H54 (cell line): ENCODE measurements at places on chromosomes 6 and 20.
A peak's percentile ranks its signal among the peaks of the same experiment; 100 is the strongest.

GRCh38 chr6:138337076-138337475, 40.6 kb upstream of the SMIM28 start:
- no peak for DNase-seq

DNA sequence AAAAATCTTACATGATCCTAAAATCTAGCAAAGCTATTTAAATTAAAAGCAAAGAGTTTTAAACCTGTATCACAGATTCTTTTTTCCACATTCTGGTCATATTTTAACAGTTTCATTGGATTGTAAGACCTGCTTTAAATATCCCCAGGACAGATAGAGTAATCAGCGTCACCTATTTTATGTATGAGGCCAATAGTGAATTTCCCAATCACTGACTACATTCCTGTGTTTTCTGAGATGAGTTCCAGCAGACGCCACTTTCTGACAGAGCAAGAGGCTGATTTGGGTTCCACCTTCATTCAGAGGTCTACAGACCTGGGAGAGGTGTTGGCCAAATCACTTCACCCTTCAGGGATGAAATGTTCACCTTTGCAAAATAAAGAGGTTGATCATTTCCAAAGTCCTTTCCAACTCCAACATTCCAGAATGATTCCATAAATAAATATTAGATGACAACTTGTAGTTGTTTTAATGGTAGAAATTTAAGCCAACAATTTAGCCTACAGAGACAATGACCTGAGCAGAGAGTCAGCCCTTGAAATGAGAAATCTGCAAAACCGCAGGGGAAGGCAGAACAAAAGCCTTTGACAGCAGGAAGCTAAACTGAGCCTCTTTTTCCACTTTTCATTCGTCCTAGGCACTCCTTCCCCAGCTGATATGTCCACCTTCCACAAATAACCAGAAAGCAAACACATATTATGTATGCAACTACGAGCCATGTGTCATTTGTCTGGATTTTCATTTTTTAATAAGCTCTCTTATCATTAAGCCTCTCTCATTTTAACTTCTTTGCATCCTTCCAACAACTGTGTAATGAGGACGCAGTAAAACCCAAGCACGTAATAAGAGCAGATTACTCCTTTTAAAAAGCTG, 105.2 kb downstream of the TFAP2A start:
- no peak for DNase-seq

GRCh38 chr20:57714409-57715267, 4.8 kb upstream of the PMEPA1 start:
- peak; percentile 96 for DNase-seq

- no peak for DNase-seq
These were observed 125.1 kb upstream of the BTBD3 start for GRCh38 chr20:11792568-11792953.

GRCh38 chr20:652615-653109, 338 bp downstream of the SRXN1 start:
- no peak for DNase-seq

- no peak for DNase-seq
These were observed 12.7 kb downstream of the PBOV1 start for GRCh38 chr6:138205437-138206094.

- no peak for DNase-seq
These were observed 438.0 kb upstream of the IMPG1 start for GRCh38 chr6:76510489-76510888.

DNA sequence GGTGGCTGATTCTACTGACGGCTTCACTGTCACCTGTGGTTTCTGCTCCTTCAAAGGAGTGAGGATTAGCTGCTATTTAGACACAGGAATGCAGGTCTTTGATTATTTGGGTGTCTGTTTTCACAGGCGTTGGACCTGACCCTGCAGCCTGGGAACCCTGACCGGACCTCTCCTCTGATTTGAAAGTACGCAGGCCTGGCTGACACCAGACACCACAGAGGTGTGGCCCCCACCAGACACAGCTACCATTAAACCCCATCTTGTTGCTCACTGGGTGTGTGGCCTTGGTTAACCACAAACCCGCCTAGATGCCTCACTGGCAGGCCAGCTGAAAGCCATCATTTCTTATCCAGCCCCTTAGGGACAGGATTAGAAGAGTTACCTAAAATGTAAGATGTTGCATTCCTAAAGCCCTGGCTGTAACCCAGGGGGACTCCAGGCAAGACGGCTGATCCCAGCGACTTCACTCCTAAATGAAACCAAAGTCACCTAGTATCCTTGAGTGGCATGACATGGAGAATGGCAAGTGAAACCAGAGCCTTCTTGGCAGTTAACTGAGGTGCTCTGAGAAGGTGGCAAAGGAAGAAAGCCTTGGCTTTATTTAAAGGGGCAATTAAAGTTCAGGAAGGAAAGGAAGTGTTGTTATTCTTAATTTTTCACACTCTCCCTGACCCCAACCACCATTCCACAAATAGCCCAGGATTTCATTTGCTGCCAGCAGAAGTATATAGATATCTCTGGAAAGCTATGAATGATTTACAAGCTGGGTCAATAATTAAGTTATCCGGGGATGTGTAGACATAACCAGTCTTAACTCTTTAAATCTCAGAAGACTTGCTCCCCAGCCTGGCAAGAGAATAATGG, 169.9 kb downstream of the QRSL1 start:
- DNase-seq, result no peak

DNA sequence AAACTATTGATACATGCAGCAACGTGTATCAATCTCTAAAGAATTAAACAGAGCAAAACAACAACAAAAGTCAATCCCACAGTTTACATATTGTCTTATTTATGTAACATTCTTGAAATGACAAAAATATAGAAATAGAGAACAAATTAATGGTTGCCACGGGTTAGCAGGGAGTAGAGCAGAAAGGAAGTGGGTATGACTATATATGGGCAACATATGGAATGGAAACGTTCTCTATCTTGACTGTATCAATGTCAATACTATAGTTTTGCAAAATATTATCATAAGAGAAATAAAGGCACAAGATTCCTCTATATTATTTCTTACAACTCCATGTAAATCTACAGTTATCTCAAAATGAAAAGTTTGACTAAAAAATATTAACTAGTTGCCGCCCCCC, 12.8 kb downstream of the AK9 start:
- no peak for DNase-seq

DNA sequence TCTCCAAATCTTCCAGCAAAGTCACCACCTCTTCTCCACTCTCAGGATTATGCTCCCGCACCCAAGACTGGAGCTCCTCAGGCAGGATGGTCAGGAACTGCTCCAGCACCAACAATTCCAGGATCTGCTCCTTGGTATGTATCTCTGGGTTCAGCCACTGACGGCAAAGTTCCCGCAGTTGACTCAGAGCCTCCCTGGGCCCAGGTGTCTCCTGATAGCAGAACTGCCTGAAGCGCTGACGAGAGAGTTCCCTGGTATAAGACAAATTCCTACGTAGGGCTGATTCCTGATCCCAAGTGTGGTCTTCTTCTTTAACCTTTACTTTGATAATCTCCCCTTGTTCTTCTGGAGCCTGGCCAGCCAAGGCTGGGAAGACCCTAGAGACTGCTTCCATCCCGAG, 60.6 kb downstream of the GPX5 start:
- no peak for DNase-seq

- DNase-seq, result no peak
These were observed 219.6 kb downstream of the CD83 start for GRCh38 chr6:14337152-14337551.

DNA sequence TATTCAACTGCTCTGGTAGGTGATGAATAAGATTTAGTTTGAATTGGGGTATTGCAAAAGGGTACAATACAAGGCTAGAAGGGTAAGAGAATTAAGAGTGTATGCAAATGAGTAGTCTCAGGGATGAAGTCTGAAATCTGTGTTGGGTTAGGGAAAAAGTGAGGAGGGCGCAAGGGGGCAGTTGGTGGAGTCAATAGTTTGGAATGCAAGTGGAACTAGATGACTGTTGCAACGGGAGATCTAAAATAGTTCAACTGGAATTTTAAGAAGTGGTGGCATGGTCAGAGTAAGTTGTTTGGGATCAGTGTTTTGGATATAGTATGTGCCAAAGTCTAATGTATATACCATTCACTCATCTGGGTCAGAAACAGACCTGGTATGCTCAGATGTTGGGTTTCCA, 329.6 kb downstream of the GJA1 start:
- DNase-seq, result no peak

- no peak for DNase-seq
These were observed 8.3 kb downstream of the VSTM2L start for GRCh38 chr20:37911261-37911660.

GRCh38 chr6:151452750-151453427, 963 bp upstream of the RMND1 start:
- no peak for DNase-seq

DNA sequence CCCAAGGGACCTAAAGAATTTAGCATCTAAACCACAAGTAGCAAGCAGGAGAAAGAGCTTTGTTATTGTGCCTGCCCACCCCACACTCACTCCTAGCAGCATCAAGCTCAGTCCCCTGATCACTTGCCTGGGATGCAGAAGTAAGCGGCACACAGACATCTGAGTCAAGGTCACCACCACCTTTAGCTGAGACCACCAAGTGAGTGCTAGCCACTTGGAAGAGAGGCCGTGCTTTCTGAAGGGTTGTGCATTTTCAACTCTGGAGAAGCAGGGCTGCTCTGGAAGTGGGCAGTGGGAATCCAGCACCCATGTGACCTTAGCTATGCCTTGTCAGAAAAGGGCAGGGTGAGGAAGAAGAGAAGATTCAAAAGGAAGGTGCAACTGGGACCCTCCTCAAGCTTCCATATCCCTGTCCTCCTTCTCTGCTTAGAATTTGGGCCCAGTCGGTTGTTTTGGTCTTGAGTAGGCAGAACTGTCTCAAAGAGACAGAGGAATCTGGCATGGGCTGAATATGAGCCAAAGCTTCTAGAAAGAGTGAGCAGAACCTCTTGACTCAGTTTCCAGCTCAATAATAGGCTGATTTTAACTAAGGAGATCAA, 6.2 kb downstream of the NR2E1 start:
- DNase-seq, result no peak

GRCh38 chr20:46388201-46388836, 18.1 kb downstream of the ELMO2 start:
- DNase-seq, result no peak

GRCh38 chr20:37347891-37348791, 2.2 kb downstream of the SRC start:
- DNase-seq, result no peak

- DNase-seq, result no peak
These were observed 8.5 kb upstream of the OCSTAMP start for GRCh38 chr20:46559001-46559400.

DNA sequence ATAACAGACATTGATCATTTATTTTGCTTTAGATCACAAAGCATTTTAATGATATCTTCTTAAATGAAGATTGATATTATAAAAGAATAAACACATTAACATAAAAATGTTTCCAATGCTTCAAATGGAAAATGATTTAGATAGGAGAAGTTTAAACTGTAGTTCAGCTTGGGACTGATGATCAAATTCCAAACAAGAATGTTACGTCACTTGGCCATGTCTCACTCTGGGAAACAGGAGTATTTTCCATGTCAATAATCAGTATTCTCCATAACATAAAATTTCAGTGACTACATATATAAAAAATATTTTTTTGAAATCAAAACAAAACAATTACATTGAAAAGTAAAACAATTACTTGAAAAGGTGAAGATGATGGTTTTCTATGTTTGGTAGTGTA, 52.9 kb upstream of the SIM1 start:
- DNase-seq, result no peak

DNA sequence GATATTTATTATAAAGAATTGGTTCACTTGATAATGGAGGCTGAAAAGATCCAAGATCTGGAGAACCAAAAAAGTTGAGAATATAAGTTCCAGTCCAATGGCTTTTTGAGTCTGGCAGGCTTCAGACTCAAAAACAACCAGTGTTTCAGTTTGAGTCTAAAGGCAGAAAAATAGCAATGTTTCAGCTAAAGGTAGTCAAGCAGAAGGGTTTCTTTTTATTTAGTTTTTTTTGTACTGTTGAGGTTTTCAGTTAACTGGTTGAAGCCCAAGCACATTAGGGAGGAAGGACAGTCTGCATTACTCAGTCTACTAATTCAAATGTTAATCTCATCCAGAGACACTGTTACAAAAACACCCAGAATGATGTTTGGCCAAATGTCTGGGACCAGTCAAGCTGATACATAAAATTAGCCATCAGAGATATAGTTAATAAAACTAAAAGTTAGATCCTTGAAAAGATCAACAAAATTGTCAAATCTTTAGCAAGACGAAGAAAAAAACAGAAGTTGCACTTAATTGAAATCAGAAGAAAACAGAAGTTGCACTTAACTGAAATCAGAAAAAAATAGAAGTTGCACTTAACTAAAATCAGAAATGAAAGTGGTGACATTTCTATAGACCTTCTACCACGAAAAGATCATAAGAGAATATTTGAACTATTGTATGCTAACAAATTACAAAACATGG, 980.3 kb upstream of the FLRT3 start:
- no peak for DNase-seq

- no peak for DNase-seq
These were observed 83.1 kb upstream of the TOX2 start for GRCh38 chr20:43831481-43832065.

GRCh38 chr6:113052506-113052905, 705.4 kb downstream of the RFPL4B start:
- no peak for DNase-seq

DNA sequence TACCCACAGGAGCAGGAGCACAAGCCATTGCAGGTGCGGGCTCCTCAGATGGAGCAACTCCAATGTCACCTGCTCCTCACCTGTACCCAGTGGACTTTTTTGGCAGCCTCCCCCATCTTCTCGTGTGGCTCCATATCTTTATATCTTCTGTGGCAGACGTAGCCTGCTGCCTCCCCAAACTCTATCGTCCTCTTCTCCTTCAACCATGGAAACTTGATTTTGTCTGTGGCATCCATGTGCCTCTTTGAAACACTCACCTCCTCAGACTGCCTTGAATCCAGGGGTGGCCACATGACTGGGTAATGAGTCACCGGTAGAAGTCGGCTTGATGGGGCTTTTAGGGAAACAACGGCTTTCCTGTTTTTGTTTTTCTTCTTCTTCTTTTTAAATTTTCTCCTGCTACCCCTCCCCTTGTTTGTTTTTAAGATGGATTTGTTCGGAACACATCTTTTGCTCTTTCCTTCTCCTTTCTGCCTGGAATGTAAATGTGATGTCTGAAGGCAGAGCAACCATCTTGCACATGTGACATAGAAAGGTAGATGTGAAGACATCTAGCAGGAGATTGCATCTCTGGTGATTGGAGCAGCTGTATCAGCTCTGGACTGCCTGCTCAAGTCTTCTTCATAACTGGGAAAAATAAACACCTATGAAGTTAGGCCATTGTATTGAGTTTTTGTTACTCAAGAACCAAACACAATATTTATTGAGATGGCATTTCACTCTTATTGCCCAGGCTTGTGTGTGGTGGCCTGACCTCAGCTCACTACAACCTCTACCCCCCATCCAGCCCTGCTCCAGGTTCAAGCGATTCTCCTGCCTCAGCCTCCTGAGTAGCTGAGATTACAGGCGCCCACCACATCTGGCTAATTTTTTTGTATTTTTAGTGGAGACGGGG, 69.9 kb upstream of the DDR1 start:
- peak; percentile 71 for DNase-seq

- DNase-seq, result no peak
These were observed 75.0 kb downstream of the ISM1 start for GRCh38 chr20:13296070-13296469.
